ENCODE measurements at places on chromosomes 4 and X.

- peak; percentile 72 for DNase-seq
Measured at GRCh38 chr4:184313702-184314659, 96.3 kb upstream of the ENPP6 start.

- no peak for DNase-seq
Measured at GRCh38 chr4:171186700-171187099, 626.5 kb upstream of the GALNTL6 start.

GRCh38 chr4:59179372-59179771 lies 2020.8 kb upstream of the ADGRL3 start:
- no peak for DNase-seq

- peak; percentile 77 for DNase-seq
Measured at GRCh38 chrX:150429594-150429993, 66.5 kb downstream of the MAMLD1 start.

- peak; percentile 39 for DNase-seq
Measured at GRCh38 chr4:67593741-67594175, 35.2 kb downstream of the STAP1 start.

GRCh38 chr4:44738615-44739014 lies 12.3 kb upstream of the GNPDA2 start:
- DNase-seq: peak; percentile 3

DNA sequence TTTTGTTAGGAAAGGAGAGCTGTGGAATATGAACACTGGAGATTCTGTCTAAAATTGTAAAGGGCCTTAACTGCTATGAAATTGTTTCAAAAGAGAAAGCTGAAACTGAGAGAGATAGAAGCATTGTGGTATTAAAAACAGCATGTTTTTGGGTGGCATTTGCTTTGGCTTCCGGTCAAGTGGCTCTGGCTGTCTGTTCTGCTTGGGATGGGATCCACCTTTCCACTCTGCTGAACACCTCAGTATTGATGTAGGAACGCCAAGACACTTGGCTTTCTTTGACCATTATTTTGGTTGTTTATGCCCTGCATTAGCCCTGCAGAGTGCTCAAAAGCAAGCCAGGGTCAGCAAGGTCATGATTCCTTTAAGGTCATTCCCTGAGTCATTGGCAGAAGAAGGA lies 199.7 kb downstream of the SLC4A4 start:
- DNase-seq: no peak

DNA sequence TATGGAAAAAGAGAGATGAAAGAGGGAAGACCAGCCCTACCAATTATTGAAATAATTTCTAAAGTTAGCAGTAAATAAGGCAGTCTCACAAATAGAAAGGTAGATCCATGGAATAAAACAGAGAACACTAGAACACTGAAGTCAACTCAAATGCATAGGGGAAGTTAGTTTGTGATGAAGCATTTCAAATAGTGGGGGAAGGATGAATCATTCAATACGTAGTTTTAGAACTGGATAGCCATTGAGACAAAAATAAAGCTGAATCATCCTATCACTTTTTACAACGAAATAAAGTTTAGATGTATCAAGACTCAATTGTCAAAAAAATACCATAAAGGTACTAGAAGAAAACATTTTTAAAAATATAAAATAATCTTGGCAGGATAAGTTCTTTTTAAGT lies 143.2 kb upstream of the DGKK start:
- DNase-seq: no peak

DNA sequence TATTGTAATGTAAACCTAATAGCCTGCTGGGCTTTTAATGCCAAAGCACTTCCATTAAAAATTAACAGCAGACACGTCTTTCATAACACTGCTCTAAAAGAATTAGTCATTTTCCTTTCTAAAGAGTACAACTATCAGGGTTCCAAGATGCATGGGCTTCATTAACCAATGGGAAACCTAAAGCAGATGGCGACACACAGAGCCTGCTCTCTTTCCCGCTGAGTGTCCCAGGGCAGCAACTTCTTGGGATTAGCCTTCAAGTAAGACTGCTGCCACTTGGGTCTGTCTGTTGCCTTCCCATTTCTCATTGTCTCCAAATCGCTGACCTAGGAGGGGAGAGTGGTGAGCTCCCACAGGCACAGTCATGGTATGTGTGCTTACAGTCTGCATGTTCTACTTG lies 14.0 kb upstream of the PHKA2 start:
- DNase-seq: no peak

GRCh38 chrX:10591363-10592335 lies 28.7 kb downstream of the MID1 start:
- DNase-seq: no peak

DNA sequence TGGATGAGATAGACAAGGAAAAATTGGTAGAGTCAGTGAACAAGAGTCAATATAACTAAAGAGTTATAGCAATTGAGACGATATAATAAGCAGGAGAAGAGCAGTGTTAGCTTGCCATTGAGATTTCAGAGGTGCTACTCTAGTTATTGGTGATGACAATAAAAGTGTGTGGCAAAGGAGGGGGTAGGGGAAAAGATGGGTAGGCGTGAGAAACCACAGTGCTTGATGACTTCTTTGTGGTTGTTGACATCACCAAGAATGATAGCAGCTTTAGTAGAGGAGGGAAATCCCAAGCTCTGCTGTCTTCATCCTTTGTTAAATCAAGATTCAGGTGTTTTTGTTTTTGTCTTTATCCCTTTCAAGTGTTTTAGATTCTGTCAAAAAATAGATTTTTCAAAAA lies 179.9 kb upstream of the PPP3CA start:
- no peak for DNase-seq

GRCh38 chr4:28313729-28314713 lies 1453.4 kb downstream of the STIM2 start:
- DNase-seq: no peak

DNA sequence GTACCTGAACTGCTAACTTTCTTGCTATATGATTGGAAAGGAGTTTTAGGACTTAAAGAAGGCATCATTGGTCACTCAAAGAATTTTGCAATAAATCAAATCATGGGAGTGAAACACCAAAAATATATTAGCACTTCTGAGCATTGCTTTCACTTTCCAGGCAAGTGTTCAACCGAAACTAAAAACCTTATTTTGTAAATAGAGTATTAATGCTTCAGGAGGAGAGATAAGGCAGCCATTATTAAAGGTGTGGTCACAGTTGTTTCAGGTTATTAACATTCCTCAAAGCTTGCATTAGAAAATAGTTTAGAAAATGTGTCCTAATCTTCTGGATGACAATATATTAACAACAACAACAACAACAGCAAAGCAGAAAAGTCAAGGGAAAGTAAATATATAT lies 92.3 kb upstream of the TLL1 start:
- no peak for DNase-seq

DNA sequence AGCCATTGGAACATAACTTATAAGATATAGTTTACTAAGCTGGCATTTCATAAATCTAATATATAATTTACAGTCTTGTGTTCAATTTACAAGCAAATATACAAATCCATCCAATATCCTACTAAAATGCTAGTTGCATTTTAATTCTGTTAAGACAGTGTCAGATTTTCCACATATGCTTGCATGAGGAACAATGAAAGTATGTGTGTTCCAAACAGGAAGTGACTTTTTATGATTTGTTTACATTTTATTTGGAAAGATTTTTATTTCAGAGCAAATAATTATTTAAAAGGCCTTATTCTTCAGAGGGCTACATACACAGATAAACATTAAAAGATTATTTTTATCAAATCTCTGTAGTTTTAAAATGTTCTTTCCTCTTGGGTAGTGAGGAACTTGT lies 130.1 kb downstream of the KLHL34 start:
- no peak for DNase-seq

GRCh38 chrX:87517571-87518141 lies at the start of gene KLHL4:
Gene KLHL4, plus strand, starts transcription at chrX:87517802. Its CDS starts 92 bp downstream, at chrX:87517894.
- DNase-seq: no peak

DNA sequence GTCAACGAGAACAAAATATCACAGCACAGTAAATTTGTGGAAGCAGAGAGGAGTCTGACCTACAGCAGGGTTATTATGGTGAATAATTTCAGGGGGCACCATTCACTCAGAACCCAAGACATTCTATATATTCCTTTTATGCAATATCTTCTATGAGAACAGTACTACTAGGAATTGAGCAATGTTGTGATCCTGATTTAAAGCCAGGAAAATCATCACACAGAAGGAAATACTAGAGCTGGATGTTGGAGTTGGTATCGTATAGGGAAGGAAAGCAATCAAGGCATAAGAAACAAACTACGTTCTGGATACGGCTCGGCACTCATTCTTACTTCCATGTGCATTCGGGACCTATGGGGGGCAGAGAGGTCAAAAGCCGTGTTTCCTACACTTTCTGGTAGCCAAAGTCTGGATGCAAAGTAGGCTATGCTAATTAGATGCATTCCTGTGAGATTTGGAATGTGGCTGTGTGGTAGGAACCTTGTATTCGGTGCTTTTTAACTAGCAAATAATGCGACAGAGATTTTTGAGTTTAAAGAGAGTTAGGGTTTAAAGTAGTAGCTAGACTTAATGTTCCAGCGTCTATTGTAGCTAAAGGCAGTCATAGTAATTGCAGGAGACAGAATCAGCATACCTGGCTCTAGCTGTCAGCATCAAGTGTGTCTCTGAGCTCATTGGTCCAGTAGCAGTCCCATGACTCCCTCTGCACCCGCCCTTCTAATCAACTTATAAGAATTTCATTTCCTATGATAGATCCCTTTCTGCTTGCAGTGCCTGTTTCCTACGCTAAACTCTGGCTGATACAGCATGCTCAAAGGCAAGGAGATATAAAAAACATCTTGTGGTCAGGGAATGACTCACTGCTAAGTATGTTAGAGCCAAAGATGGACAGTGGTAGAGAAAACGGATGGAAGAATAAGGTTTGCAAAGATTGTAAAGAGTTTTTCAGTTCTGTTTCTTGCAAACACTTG lies 43.3 kb upstream of the PDGFC start:
- DNase-seq: no peak

DNA sequence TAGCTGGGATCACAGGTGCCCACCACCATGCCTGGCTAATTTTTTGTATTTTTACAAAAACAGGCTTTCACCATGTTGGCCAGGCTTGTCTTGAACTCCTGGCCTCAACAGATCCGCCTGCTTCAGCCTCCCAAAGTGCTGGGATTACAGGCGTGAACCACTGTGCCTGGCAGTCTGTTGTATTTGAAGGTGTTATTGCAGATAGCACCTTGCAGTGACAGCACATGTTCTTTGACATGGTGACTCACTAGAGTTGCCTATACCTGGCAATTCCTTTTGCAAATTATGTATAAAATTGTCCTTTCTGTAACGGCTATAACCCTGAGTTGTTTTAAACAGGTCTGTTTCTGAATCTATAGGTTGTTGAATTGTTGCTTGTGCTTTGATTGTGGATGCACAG lies 7.9 kb downstream of the OGT start:
- DNase-seq: no peak

DNA sequence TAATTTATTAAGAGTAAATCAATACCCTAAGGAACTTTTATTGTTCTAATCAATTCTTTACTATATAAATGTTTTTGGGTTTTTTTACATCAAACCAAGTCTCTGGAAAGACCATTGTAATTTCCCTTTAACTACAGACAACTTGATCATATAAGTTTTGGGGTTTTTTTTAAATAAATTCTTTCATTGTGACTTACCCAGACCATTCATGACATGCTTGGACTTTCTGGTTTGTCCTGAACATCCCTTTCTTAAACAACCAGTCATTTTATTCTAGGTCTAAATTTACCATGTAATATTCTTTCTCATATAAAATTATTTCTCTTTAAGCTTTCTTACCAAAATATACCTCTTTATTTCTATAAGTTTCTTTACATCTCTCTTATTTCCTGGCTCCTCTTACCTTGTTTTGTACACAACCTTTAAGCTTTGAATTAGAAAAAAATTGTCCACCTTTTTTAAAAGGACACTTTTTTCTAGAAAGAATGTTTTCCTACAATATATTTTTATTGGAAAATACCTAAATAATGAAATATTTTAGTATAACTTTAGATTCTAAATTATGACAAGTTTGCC lies 8.4 kb downstream of the CNGA1 start:
- DNase-seq: no peak

GRCh38 chrX:12327836-12328235 lies 189.6 kb downstream of the FRMPD4 start:
- no peak for DNase-seq

Data from AML-193 (cell line).